Posterior cingulate gyrus (tissue), 11 donors: ENCODE measurements at places on chromosomes 5 and 9.

DNA sequence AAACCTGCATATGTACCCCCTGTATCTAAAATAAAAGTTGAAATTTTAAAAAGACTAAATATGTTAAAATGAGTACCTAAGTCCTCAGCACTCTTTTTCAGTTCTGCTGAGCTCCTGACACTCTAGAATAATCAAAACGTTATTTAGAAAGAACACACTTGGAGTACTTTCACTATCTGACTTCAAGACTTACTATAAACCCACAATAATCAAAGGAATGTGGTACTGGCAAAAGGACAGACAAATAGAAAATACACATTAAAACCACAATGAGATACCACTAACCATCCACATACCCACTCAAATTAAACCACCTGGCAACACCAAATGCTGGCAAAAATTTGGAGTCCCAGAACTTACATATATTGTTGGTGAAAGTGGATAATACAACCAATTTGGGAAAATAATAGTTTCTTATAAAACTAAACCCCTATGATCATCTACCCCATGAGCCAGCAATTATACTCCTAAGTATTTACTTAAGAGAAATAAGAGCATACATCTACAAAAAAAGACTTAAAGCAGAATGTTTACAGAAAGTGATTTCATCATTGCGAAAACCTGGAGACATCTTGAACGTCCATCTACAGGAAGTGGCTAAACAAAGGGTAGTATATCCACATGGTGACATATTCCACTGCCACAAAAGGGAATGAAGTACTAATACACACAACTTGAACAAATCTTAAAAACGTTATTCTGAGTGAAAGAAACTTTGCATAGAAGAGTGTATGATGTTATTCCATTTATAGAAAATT lies 12.8 kb upstream of the PRSS3 start:
- DNase-seq: no peak

DNA sequence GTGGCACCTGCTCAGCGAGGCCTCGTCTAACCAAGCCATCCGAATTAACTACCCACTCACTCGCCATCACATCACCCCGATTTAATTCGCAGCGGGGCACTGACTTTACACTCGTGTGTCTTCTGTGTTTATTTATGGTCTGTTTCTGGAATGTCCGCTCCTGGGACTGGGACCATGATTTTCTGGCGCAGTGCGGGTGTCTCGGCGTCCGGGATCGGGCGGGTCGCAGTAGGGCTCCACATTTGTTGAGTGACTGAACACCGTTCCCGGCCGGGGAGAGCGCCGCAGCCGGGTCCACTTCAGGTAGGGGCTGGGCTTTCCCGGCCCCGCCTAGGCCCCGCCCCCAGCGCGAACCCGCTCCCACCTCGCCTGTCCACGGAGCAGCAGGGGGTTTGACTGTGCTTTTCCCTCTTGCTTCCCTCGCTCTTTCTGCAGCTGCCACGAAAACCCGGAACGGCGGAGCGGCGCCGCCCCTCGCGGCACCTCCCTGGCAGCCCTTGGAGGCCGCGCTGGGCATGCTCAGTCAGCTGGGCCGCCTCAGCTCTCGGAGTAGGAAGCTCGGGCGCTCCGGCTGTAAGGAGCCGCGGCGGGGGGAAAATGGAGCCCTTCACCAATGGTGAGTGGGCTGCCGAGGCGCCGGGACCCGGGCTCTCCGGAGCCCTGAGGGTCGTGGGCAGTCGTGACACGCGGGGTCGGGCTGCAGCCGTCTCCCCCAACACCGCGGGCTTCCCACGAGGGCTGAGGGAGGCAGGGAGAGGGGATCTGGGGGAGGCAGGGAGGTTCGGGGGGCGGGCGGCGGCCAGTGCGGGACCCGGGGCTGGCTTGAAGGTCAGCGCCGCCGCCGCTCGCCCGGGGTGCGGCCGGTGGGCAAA lies at the start of gene LNPEP:
TSS of gene LNPEP (plus strand) at position 522 of the 872 bp plus-strand sequence. CDS start at position 598, 76 bp downstream.
- DNase-seq: peak; percentile 99

DNA sequence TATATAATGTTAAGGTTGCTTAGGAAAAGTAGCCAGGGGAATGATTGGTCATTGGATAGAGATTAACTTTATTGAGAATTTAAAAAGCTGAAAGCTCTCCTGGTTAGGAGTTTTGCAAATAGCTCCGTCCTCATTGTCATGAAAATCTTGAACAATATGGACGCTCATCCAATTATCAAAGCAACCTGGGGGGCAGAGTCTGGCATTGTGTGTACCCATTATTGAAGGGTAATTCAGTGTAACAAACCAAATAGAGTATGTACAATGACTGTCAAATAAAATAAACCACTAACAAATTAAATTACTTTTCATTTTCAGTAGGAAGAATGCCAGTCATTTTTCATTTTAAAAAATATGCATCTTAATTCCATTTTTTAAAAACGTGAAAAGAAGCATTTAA lies 144.0 kb upstream of the GPR151 start:
- DNase-seq: no peak

DNA sequence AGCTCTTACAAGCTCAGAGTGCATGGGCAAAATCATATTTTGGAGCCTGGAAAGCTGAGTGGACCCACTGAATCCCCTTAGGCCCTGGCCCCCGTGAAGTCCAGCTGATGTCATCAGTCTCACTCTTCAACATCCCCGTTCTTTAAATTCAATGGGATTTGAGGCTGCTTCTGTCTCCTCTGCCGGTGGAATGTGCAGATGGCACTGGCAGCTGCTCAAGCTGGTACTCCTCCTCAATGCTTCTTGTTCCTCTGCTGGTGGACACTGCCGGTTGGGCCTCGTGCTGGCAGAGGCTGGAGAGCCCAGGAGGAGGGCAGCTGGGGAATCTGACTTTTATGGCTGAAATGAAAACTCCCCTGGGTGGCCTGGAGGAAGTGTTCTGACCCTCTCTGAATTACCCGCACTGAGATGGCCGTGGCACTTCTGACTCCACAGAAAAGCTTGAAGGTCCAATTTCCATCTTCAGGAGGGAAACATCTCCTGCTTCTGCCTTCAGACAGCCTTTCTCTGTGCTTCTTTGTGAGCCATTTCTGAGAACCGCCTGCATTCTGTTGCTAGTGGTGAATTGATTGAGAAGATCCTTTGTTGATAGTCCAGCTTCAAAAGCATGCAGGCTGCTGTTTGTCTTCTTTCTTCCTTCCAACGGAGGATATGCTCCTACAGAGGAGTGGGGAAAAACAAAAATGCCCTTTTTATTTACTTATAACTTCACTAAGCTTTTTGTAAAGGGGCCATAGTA lies 298.9 kb downstream of the TMEM38B start:
- peak; percentile 62 for DNase-seq

DNA sequence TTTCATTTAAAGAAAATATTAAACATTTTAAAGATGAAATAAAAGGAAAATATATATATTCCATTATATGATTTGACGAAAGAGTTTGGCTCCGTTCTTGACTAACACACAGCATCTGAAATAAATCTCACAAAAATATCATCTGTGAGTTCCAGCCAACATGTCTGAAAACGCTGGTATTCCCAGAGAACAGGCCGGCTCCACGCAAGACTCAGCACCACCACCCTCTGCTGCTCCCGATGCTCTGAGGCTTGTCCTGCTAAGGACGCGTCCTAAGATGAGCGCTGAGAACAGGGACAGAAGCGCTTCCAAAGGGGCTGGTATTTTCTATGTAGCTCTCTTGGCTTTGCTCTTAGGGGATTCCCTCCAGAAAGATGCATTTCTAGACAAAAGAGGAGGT lies 40.6 kb upstream of the N4BP3 start:
- no peak for DNase-seq

- no peak for DNase-seq
Measured at GRCh38 chr5:142520885-142521284, 165.0 kb downstream of the FGF1 start.

GRCh38 chr5:82605441-82605973 lies 327.4 kb upstream of the RPS23 start:
- DNase-seq: no peak

DNA sequence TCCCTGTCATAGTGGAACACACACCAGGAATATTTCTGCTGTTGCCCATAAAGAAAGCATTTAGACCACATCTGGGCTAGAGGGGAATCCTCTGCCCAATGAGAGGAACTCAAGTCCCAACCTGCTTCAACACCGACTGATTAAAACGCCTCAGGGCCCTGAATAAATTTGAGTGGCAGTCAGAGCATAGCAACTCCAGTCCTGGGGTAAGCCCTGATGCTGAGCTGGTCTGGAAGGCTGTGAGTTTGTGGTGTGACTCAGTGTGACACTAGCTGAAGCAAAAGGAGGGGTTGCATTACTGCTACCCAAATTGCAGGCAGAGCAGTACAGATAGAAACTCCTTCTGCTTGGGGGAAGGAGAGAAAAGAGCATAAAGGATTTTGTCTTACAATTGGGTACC lies 148.3 kb downstream of the PRDM9 start:
- DNase-seq: no peak

- no peak for DNase-seq
Measured at GRCh38 chr9:134404376-134405358, 78.4 kb downstream of the RXRA start.

DNA sequence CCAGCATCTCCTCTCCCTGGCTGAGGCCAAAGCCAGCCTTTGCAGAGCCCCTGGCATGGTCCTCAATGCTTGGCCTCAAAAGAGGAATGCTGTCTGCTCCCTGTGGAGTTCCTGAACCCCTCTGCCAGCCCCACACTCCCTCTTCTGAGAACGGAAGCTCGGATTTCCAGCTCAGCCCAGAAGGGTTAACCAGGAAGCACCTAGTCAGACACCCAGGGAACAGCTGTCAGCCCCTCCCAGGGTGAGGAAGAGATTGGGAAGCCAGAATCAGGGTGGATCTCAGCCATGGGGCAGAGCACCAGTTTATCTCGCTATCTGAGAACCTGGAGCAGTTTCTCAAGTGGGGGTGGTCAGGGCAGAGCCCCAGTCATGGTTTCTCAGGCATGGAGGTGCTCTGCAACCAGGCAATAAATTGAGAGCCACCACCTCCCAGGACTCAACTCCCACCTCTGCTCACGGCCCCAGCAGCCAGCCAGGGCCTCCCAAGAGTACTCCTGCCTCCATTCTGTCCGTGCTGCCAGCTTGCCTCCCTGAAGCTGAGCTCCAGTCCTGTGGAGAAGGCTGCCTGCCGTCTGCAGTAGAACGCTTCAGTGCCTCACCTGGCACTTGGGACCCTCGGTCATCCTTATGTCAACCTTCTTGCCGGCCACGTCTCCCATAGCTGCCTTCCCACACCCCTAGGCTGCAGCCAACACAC lies 7.6 kb downstream of the FOXE1 start:
- no peak for DNase-seq

- no peak for DNase-seq
Measured at GRCh38 chr5:135539430-135540005, 3.8 kb upstream of the NEUROG1 start.

- DNase-seq: no peak
Measured at GRCh38 chr5:152462021-152462721, 57.1 kb upstream of the NMUR2 start.

DNA sequence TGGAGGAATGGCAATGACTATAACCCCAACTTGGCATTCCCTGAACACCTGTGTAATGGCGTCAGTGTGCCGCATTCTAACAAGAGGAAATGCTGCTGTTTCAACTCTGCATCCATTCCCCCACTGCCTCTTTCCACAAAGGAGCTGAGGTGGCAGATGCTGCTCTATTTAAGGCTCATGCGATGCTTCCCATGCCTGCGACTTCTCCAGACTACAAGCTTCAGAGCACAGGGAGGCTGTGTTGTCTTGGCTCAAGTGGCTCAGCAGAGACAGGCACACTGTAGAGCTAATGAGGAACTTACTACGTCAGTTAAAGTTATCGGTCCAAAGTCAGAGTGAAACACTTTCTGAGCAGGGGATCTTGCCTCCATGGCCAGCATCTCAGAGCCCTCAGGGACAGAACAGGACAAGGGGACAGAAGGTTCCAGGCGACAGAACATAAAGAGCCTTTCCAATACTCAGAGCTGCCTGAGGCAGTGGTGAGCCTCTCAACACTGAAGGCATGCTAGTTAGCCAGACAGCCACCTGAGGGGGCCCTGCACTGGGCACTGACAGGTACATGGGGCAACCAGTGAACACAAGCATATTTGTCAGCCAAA lies 21.8 kb downstream of the TNIP1 start:
- peak; percentile 58 for DNase-seq
